Lung microvascular endothelial cell (primary cell): ENCODE measurements at places on chromosomes 11 and 22. TPM values are rescaled to one million over a fixed set of nuclear protein-coding genes. Genes with fewer than 3 reads are reported as not detected.

GRCh38 chr11:19849107-19849789, 136.6 kb downstream of the NAV2 start:
- no peak for DNase-seq

DNA sequence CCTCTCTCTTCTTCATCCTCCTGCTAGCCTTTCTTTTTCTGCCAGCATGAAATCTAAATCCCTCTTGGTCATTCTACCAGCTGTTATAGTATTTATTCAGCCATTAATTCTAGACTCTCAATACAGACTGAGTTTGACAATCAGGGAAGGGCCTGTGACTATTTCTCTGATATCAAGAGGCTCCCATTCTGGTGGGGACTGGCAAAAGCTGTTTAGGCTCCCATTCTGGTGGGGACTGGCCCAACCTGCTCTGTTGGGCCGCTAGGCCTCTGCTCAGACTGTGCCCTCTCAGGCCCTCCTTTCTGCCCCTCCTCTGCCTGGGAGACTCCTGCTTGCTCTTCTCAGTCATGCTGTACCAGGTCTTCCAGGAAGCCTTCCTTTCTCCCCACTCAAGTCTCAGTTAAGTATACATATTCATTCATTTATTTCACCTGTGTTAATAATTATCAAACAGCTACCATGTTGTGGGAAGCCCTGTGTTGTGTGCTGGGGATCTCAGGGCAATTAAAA, 323.7 kb upstream of the NARS2 start:
- no peak for DNase-seq

DNA sequence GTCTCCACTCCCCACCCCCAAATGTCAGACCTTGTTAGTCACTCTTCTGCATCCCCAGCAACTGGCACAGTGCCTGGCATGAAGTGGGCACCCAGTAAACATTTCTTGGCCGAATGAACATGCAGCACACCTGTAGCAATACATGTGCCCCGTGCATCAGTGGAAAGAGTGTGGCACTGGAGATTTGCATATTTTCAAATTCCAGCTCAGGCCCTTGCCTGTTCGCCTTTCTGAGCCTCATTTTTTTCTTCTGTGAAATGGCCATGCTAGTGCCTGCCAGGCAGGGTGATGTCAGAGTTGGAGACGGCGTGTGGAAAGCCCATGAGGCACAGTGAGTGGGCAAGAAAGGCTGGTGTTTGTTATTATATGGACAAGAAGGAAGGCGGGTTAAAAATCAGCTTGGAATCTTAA, 38.7 kb downstream of the CD82 start:
- DNase-seq: no peak

DNA sequence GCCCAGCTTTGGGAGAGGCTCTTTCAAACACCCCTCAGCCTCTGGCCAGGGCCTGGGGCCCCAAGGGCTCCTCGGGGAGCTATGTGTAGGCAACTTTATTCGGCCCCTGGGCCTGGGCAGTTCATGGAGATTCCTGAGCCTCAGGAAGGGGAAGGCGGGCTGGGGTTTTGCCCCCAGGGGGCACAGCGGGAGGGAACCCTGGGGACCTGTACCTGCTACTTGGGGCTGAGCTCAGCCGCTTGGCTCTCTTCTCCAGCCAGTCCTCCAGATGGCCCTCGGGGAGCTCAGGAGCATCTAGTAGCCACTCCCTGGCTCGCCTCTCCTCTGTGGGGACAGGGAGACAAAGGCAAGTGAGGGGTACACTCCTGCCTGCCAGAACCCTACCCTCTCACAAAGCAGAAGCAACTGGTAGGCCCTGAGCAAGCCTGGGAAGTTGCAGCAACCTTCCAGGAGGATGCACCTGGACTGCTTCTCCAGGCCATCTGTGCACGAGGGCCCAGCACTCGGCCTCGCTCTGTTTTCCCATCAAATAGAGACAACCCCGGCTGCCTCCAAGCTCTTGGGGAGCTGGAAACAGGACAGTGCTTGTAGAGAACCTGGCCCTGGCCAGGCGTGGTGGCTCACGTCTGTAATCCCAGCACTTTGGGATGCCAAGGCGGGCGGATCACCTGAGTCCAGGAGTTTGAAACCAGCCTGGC, 18.5 kb downstream of the CABP7 start:
- DNase-seq: no peak

- peak; percentile 48 for DNase-seq
These were observed at the start of gene INPPL1 for GRCh38 chr11:72224564-72225410. Gene INPPL1, plus strand, starts transcription at chr11:72224767. Its CDS starts 218 bp downstream, at chr11:72224985.

DNA sequence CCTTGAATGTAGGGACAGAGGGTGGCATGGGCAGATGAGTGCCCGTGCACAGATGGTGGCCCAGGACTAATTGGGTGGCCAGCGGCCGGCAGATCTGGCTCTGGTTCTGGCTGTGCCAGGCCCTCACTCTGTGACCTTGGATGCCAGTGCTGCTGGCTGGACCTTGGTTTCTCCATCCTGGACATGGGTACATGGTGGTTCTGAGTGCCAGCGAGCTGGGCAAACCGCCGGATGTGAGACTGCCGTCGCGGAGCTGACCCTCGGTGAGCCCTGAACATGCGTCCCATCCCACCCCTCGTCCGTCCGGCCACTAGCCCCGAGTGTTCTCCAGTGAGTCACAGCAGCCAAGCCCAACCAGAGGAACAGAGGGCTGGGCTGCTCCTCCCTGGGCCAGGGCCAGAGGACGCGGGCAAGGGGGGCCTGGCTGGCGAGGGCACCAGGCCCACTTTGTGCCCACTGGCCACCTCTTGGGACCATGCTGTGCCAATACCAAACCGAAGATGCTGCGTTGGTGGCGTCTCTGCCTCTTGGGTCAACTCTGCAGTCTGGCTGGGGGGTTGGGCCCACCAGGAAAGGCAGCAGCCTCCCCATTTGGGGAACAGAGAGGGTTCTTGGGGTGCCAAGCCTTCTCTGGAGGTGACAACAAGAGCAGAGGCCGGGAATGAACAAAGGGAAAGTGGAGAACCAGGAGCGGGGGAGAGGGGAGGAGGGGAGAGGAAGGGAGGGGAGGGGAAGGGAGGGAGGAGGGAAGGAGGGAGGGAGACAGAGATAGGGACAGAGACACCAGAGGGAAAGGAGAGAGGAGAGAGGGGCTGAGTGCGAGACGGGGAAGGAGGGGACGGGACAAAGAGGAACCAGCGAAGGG, 10.7 kb downstream of the LSP1 start:
- peak; percentile 89 for DNase-seq

GRCh38 chr11:95147364-95147905, 57.8 kb downstream of the ENDOD1 start:
- peak; percentile 91 for DNase-seq

ACTN3 gene
- under 0.01 TPM in 1 of 2 replicates, not detected in the other for total RNA-seq

TSG101 gene
- total RNA-seq: 37.3 and 60.1 TPM in 2 replicates
